ENCODE measurements at places on chromosomes 13 and 19.

GRCh38 chr13:30147421-30147820, 159.9 kb downstream of the KATNAL1 start:
- DNase-seq = no peak

DNA sequence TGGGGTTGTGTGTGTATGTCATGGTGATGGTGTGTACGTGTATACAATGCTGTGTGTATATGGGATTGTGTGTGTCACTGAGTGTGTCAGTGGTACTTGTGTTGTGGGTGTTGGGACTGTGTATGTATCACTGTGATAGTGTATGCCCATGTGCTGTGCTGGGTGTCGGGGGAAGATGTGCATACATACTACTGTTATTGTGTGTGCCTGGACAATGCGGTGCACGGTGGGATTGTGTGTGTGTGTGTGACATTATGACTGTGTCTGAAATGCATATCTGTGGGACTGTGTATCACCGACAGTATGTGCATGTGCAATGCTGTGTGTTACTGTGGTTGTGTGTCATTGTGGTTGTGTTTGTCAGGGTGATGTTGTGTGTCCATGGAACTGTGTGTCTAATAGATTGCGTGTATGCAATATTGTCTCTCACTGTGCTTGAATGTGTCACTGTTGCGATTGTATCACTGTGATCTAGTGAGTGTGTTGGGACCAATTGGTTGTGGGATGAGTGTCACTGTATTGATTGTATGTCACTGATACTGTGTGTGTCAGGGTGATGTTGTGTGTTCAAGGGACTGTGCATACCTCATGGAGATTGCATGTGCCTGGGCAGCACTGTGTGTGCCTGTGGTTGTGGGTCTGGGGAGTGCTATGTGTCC, 11.0 kb upstream of the BBC3 start:
- DNase-seq = no peak

- DNase-seq = peak; percentile 73
Observed at GRCh38 chr19:17205237-17206140, 9.7 kb upstream of the USE1 start.

- DNase-seq = no peak
Observed at GRCh38 chr19:19113040-19113626, 25.1 kb downstream of the TMEM161A start.

DNA sequence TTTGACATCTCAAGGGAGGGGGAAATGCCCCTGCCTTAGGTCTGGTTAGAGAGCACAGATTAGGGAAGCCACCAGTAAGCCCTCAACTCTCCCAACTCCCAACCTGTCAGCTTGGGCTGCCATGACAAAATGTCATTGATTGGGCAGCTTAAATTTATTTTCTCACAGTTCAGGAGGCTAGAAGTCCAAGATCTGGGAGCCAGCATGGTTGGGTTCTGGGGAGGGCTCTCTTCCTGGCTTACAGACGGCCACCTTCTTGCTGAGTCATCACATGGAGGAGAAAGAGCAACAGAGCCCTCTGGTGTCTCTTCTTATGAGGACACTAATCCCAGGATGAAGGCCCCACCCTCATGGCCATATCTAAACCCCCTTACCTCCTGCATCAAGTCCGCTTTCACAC, 24.2 kb downstream of the C19orf12 start:
- peak; percentile 66 for DNase-seq

- DNase-seq = no peak
Observed at GRCh38 chr13:41919031-41919740, 41.7 kb downstream of the VWA8 start.

DNA sequence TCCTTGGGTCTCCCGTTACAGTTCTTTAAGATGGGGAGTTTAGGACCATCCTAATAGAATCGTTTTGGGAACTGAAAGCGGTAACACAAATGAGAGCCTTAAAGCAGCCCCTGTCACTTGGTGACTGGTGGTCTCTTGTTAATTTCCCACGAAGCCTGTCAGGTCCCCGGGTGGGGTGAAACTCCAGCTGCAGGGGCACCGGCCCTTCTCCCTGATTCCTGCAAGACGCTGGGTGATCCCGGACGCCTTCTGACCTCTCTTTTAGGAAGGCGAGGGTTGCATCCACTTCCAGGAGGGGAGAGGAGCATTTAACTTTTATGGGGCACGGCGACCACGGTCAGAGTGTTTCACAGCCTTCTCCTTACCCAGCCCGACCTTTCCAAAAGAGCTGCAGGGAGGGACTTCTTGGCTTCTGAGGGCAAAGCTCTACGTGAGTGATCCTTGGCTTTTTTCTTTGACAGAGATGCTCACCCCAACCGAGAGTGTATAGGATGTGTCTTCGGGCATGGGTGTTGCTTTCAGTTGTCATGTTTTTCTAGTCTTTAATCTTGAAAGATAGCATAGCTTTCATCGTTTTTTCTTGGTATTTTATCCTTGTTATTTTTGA, 688 bp downstream of the ZNF225 start:
- peak; percentile 11 for DNase-seq

- DNase-seq = no peak
Observed at GRCh38 chr19:35931874-35932202, 4.3 kb upstream of the LRFN3 start.

- DNase-seq = peak; percentile 33
Observed at GRCh38 chr19:4910594-4911281, 1.4 kb downstream of the UHRF1 start.

DNA sequence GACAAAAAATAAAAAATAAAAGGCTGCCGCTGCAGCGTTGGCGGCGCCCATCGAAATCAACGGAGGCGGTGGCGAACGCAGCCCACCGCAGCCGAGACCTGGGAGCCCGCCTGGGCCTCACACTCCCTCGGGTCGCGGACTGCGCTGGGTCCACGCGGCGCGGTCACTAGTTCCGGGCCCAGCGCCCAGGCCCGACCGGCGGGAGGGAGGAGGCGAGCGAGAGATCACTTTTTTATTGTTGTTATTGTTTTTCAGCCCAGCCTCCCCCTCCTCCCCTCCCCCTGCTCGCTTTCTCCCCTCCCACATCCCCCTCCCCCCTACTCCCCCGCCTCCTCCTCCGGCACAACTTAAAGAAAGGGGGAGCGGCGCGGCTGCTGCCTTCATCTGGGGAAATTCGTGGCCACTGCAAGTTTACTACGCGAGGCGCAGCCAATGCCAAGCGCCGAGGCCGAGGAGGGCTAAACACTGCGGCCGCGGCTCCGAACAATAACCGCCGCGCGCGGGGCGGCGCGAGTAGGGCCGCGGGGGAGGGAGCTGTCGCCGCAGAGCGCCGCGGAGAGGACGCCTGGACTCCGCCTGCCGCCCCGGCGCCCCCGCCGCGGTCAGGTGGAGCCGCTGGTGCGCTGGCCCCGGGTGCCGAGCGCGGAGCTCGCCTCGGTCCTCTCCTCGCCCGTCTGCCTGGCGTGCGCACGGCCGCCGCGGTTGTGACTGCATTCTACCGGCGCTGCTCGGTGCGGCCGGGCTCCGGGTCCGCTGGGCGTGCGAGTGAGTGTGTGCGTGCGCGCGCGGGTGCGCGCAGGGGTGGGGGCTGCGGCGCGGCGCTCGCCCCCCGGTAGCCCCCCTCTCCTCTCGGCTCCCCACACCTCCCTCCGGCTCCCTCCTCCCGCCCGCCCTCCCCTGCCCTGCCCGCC, 505 bp upstream of the ZIC2 start:
- no peak for DNase-seq

GRCh38 chr19:34484328-34484727, 2.8 kb downstream of the WTIP start:
- no peak for DNase-seq

DNA sequence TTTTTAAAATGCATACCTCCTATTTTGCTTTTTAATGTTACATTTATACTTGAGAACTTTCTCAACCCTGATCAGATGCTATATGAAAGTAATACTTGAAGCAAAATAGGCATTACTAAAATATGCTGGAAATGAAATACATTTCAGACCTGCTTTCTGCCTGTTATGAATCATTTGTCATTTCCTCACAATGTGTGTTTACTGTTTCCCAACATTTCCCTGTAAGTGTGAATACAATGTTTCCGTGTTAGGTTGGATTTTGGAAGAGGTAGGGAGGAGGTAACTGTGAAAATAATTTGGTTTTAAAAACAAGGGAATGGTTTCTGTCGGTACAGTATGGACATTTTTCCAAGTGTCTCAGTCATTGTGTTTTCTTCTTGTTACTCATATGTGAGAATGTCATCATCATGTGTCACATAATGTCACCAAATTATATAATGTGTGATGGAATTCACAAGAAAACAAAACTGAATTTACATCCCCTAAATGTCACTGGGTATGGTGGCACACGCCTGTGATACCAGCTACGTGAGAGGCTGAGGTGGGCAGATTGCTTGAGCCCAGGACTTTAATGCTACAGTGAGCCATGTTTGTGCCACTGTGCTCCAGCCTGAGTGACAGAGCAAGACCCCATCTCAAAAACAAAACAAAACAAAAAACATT, 43.0 kb downstream of the ZAR1L start:
- peak; percentile 11 for DNase-seq

DNA sequence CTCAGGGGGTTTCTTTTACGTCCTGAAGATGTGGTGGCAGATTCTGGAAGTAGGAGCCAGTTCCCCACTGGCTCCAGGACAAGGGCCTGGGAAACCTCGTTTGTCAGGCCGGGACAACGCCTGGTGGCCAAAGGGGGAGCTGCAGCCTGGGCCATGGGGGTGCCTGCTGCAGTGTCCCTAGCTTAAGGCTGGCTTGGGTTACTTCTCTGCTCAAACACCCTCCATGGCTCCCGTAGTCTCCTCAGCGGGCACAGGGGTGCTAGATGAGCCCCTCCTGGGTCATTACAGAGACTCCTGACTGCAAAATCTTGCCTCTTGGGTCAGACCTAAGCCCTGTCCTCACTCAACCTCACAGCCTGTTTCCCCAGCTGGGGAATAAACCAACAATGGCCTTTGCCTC, 14.7 kb downstream of the CILP2 start:
- peak; percentile 56 for DNase-seq

GRCh38 chr19:18514800-18515682, 6.8 kb downstream of the ELL start:
- DNase-seq = no peak

DNA sequence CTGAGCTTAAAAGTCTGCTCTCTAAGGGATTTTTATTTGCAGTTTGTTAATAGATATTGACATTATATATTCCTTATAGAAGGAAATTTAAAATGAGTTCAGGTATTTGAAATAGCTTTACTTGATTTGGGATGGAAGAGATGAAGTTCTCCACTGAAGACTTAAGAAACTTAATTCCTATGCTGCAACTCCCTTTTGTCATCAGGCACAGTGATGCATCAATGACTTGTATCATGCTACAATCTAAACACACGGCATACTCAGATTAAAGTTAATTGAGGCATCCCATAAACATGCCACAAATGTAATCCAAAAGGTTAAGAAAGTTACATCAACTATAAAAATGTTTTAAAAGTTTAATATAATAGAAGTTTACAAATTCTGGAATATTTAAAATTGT, 109.0 kb downstream of the STARD13 start:
- DNase-seq = no peak

GRCh38 chr19:40286235-40286970, 1.3 kb upstream of the AKT2 start:
- DNase-seq = no peak

GRCh38 chr19:56689198-56689597, 17.6 kb upstream of the ZNF835 start:
- DNase-seq = no peak

DNA sequence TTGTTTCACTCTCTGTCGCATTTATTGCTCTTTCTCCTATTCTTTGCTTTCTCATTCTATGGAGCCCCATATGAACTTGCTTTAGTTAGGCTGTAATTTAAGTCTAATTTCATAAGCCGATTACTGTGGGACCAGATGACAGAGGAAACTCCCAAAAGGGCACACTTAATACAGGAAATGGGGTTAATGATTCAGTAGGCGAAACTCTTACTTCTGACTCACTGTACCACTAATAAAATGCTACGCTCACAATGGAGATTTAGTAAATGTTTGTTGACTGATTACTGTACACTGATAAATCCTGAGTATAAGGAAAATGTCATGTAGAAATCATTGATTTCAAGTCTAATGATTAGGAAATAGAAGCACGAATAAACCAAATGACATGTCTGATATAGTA, 276.4 kb downstream of the KLF5 start:
- DNase-seq = no peak

DNA sequence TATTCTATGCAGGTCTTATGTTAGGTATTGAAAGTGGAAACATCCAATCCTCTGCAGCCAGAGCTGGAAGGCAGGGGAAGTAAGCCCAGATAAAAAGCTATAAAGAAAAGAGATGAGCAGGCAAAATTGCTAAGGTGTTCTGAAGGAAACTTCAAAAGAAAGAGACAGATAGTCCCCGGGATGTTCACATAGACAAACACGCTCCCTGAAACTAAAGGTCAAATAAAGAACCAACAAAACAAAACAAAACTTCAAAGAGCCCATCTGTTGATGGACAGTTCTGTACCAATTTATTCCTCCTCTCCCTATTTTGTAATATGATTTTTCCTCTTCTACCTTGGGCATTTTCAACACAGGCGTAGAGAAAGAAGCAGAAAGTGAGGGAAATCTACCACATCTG, 11.3 kb upstream of the NDFIP2 start:
- DNase-seq = no peak

DNA sequence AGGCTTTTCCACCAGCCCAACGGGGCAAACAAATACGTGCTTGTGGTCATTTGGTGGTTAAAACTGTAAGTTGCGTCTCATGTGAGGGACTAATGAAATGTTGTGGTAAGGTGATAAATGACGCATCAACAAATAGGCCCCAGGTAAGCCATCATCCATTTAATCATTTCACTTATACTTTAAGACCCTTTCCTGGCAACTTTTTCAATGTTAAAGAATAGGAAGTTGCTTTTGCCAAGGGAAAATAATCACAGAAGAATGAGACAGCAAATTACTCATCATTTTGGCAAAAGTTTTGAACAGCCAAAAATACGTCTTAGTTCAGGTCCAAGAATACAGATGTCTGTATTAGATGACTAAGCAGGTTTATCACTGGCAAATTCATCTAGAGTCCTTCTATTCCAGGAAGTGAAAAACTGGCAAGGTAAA, 660.4 kb downstream of the SLITRK1 start:
- no peak for DNase-seq

DNA sequence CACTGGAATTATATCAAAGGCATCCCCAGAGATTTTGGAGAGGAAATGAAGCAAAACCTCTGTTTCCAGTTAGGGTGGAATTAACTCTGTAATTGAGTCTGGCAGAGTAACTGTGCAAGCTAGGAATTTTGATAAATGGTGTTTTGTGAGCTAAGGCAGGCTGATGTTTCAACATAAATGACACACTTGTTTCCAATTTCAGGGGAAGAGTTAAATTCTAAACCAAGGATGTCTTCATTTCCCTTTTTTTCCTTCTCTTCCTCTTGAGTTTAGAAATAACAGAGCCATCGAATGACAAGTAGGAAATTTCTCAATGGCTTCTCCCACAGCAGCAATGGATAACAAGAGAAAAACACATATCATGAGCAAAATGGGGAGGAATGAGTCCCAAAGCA, 131.2 kb downstream of the IRS2 start:
- DNase-seq = no peak

DNA sequence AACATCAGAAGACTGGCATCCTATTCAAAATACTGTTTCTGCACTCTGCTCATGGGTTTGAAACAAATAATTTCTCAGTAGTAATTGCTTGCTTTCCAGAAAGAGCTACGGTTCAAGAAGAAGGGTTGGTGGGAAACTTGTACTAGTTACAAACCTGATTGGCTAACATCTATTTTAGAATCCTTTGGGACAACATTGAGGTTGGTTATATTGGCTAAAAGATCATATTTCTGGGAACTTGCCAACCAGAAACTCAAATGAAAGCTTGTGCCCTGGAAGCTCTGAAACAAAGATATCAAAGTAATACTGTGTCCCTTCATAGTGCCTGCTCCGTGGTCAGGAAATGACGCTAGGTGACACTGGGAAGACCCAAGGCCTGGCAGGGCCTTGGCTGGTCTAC, 141.7 kb downstream of the LACC1 start:
- DNase-seq = no peak

- no peak for DNase-seq
Observed at GRCh38 chr13:102914339-102914930, 68.6 kb downstream of the ERCC5 start.
